ENCODE measurements at places on chromosomes 7 and 10. TPM values are rescaled to one million over a fixed set of nuclear protein-coding genes. Genes with fewer than 3 reads are reported as not detected.
A peak's percentile ranks its signal among the peaks of the same experiment; 100 is the strongest.

- H3K4me1 ChIP-seq = no peaks in the 10 kb centered on the region
- H3K36me3 ChIP-seq = no peaks in the 10 kb centered on the region
- H3K27ac ChIP-seq = no peak overlapping the region
- H3K4me3 ChIP-seq = peak overlapping the region; percentile 65
These were observed 1.5 kb downstream of the KCND2 start for GRCh38 chr7:120274482-120274881.

DNA sequence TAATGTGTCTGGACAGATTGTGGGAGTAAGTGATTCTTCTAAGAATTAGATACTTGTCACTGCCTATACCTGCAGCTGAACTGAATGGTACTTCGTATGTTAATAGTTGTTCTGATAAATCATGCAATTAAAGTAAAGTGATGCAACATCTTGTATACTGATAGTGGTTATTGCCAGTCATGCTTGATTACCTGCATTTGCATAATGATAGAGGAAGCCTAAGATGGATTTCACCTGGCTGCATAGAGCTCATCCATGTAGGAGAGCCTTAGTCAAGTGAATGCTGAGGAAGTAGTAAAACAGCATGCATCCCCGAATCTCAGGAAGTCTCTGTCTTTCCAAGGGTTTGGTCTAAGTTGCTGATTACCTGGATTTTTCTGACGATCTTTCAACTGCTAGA is 64.2 kb upstream of the CAPZA2 start:
- no peaks in the 10 kb centered on the region for H3K36me3 ChIP-seq
- H3K4me3 ChIP-seq = no peak overlapping the region
- no peaks in the 10 kb centered on the region for H3K27me3 ChIP-seq
- no peak overlapping the region for H3K27ac ChIP-seq
- DNase-seq = no peak

DNA sequence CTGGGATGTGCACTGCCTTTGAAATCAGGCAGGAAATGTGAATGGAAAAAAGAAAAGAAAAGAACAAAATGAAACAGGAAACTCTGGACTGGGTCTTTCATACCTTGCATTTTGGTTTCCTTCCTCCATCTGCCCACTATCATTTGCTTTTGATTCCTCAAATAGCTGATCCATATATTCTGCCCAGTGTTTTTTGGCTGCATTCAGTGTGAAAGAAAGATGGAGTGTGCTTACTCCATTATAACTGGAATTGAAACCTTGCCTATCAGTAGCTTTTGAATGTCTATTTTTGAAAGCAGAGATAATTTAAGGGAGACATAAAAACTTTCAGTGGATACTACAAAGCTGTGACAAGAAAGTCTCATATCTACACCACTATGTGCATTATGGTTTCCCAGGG is 64.1 kb upstream of the ASAH2 start:
- H3K27ac ChIP-seq = no peak overlapping the region
- no peak for DNase-seq
- no peaks in the 10 kb centered on the region for H3K36me3 ChIP-seq
- no peaks in the 10 kb centered on the region for H3K27me3 ChIP-seq
- H3K4me3 ChIP-seq = no peak overlapping the region
- peaks cover 9% of the 10 kb centered on the region for H3K4me1 ChIP-seq

KLF14 gene
- total RNA-seq = not detected

GRCh38 chr10:35912615-35913569 is 270.8 kb upstream of the FZD8 start:
- H3K4me1 ChIP-seq = no peaks in the 10 kb centered on the region
- no peaks in the 10 kb centered on the region for H3K27me3 ChIP-seq
- H3K27ac ChIP-seq = no peak overlapping the region
- DNase-seq = no peak

GRCh38 chr7:81029511-81029910 is 110.7 kb upstream of the SEMA3C start:
- no peaks in the 10 kb centered on the region for H3K36me3 ChIP-seq
- H3K4me3 ChIP-seq = no peak overlapping the region
- DNase-seq = no peak

DNA sequence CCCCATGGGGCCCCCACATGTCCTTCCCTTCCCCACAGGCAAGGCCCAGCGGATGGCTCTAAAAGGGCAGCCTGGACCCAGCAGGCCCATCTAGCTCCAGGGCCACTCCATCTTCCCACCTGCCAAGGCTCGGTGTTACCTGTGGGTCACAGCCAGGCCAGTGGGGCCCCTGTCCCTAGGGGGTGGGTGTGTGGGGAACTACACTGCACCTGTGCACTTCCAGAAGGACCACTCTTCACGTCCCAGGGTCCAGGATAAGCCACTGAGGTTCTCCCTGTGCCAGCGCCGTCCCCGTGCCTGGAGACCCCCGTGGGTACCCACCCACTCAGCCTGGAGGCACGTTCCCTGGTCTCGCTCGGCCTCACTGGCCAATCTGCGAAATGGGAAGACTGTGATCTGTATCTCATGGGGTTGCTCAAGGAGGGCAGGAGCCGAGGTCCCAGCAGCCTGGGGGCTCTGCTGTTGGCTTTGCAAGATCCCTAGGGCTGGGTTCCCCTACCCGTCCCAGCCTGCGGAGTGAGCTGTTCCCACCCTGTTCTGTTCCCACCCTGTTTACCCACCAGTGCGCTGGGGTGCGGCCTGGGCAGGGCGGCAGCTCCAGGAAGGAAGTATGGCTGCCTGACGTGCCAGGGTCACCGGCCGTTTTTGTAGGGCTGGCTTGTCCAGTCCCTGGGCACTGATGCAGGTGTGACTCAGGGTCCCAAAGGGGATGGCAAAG is 4.6 kb downstream of the PWWP2B start:
- H3K27me3 ChIP-seq = no peaks in the 10 kb centered on the region
- H3K36me3 ChIP-seq = peaks cover 14% of the 10 kb centered on the region
- no peak overlapping the region for H3K4me3 ChIP-seq
- DNase-seq = no peak
- H3K4me1 ChIP-seq = peaks cover 64% of the 10 kb centered on the region

HYAL4 gene
- total RNA-seq = 0.49 TPM

GIMAP5 gene
- 24.1 TPM for total RNA-seq

GRCh38 chr7:91323626-91324158 is 59.5 kb downstream of the FZD1 start:
- no peak for DNase-seq
- H3K36me3 ChIP-seq = no peaks in the 10 kb centered on the region
- H3K4me3 ChIP-seq = no peak overlapping the region
- H3K27me3 ChIP-seq = no peaks in the 10 kb centered on the region
- H3K27ac ChIP-seq = no peak overlapping the region

LDB1 gene
- total RNA-seq = 62.6 TPM

TMEM270 gene
- not detected for total RNA-seq

BTBD16 gene
- total RNA-seq = not detected

DLX5 gene
- total RNA-seq = 3.7 TPM

All from vagina (tissue), 2 donors.